Skeletal muscle cell (primary cell): ENCODE measurements at places on chromosomes 6 and 20.

- DNase-seq, result no peak
Measured at GRCh38 chr6:119539066-119539746, 189.6 kb upstream of the MAN1A1 start.

GRCh38 chr6:25220857-25221256 is 58.3 kb upstream of the CARMIL1 start:
- no peak for DNase-seq

DNA sequence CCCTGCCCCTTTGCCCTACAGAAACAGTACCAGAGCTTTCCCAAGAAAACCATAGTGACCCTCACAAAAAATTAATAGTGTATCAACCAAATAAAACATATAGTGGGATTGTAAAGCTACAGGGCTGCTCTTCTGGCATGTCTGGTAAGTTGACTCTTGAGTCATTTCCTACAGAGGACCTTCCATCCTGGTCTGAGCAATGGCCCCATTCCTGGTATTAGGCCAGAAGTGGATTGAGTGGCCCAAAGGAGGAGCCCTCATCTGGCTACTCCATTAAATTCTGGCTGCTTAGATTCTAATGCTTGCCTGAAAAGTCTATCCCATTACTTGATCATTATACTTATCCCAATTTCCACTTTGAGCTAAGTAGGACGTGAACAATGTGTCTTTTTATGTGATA is 150.9 kb upstream of the HMGN3 start:
- DNase-seq, result no peak

GRCh38 chr6:14149053-14149738 is 31.6 kb downstream of the CD83 start:
- no peak for DNase-seq

GRCh38 chr6:90080876-90081481 is 186.7 kb downstream of the GJA10 start:
- no peak for DNase-seq

DNA sequence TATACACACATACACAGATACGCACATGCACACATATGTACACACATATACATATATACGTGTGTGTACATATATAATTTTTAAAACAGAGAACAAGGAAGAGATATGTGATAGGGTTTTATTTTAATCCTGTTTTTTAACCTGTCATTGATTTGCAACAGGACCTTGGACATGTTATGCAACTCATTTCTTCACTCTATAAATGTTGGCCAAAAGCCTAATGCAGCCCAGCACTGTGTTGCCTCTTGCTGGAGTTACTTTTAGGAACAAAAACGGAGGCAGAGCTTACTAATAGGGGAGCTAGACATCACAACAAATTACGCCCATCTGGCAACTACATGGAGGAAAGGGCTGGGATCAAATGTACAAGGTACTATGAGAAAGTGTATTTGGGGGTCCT is 179.9 kb upstream of the TAB2 start:
- no peak for DNase-seq

- no peak for DNase-seq
Measured at GRCh38 chr6:105805501-105806023, 280.6 kb upstream of the PRDM1 start.

DNA sequence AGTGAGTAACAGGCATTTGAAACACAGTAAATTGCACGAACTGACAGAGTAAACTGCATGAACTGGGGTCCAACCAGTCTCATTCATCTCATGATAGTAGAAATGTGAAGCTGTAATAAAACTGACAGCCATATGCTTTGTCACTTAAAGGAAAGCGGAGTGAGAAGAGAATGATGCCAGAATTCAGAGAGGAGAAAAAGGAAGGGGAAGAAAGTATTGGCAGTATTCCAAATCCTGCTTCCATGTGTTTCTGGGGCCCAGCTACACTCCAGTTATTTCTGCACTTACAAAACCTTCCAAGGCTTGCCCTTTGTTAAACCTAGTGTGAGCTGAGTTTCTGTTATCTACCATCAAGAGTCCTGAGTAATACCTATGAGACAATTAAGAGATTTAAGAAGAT is 17.2 kb downstream of the SNX14 start:
- no peak for DNase-seq

DNA sequence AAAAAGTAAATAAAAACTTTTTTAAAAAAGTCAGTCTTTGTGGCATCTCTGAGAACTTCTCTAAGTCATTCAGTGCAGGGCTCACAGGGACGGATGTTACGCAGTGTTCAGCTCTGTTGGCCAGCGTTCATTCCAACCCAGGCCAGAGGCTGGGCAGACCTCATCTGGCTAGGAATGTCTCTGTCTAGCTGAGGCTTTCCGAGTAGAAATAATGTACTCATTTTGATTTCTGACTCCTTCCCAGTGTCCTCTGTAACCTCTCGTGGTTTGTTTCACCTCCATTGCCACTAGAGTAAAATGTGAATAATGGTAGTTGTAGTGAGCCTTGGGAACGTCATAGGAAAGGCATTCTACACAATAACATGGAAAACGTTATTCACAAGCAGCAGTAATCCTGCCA is 135.1 kb downstream of the TMEM242 start:
- no peak for DNase-seq

GRCh38 chr6:135250751-135251497 is 69.8 kb downstream of the MYB start:
- no peak for DNase-seq

DNA sequence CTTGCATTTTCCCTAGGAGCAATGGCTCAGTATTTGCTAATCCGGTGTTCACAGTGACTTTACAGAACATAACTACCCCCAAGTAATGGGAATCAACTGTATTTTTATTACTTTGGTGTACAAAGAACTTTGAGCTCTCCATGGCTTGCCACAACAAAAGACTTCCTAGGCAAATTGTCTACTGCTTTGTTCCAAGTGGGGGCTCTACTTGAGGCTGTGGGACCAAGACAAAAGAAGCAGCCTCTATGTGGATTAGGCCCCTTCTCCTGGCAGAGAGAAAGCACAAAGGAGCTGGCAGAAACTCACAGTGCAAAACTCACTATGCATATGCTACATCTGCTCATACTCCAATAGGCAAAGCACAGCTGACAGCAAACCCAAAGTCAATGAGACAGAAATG is 853 bp downstream of the WFDC8 start:
- no peak for DNase-seq

GRCh38 chr6:51934098-51934497 is 153.3 kb downstream of the PKHD1 start:
- DNase-seq, result no peak

- no peak for DNase-seq
Measured at GRCh38 chr6:163645560-163645959, 231.0 kb downstream of the QKI start.

- no peak for DNase-seq
Measured at GRCh38 chr6:166204852-166205650, 37.4 kb upstream of the TBXT start.

DNA sequence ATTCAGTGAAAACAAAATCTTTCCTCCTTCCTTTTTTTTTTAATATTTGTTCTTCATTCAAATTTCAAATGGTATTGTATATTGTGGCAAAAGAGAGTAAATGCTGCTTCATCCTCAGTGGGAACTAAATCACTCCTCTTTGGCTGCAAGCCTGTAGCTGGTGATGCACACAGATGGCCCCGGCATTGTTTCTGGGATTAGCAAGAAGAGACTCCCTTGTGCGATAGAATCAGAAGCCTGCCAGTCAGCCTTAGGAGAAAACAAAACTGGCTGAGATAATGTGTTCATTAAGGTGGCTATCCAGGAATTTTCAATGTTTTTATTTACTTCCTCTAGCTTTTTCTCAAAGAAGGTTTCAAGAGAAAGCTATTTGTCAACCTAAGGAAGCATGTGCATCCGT is 20.7 kb upstream of the ELOVL2 start:
- no peak for DNase-seq

DNA sequence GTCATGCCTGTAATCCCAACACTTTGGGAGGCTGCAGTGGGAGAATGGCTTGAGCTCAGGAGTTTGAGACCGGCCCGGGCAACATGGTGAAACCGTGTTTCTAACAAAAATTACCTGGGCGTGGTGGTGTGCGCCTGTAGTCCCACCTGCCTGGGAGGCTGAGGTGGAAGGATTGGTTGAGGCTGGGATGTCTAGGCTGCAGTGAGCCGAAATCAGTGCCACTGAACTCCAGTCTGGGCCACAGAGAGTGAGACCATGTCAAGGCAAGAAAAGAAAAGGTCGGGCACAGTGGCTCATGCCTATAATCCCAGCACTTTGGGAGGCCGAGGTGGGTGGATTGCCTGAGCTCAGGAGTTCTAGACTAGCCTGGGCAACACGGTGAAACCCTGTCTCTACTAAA is 8.2 kb upstream of the BCAS4 start:
- no peak for DNase-seq

DNA sequence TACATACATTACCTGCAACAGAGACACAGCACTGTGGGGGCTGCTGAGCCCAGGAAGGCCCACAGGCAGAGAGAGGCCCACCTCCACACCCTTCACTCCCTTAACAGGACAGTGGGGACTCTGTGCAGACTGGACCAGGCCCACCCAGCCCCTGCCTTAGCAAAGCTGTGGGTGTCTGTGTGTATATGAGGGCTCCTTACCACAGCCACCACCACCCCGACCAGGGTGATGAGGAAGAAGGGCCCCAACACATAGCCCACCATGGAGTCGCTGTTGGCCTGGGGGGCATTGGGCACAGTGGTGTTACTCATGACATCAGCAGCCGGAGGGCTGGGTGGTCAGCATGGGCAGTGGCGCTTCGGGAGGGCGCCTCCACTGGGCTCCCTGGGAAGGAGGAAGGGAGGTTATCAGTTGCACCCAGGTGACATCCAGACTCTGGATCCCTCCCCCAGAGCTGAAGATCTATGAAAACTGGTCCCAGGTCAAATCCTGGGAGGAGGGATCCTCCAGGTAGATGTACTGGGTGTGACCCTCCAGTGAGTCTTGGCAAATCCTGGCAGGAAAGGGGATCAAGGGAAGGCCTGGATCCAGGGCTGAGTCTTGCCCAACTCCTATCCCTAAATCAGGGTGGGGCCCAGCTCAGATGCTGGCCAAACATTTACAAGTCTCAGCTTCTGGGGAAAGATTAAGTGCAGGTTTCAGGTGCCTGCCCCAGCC is 1.2 kb downstream of the SMIM29 start:
- DNase-seq, result no peak

- DNase-seq, result no peak
Measured at GRCh38 chr20:3485913-3486312, 15.1 kb downstream of the ATRN start.

DNA sequence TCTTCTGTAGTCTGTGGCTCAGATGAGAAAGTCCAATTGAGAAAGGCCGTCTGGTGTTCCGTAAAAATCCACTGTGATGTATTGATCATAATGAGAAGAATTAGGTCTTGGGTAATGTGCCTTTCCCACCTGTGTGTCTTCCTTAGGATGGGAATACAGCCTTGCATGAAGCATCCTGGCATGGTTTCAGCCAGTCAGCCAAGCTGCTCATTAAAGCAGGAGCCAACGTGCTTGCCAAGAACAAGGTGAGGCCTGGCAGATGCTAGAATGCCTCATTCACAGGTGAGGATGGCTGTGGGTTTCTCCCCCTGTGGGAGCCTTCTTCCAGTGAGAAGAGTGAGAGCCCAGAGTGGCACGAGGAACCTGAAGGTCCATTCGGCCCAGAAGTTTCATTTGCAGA is 32.7 kb downstream of the LYRM2 start:
- no peak for DNase-seq

- DNase-seq, result peak; percentile 7
Measured at GRCh38 chr6:143901885-143902750, 37.8 kb downstream of the ZC2HC1B start.

DNA sequence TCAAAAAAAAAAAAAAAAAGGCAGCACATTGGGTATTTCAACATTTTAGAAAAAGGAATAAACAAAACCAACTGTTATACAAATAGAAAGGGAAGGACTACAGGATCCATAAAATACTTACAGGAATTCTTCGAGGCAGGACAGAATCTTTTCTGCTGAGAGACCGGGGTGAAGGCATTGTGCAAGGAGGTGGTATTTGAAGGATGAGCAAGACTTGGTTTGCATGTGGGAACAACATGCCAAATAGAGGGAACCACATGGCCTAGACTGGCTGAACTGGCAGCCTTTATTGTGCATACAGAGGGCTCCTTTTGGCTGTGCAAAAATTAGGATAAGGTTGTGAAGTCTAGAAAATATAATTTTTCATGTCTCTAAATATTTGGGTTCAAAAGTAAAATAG is 62.9 kb downstream of the SCAND1 start:
- no peak for DNase-seq
